Activated CD4-positive, alpha-beta T cell treated with anti-CD3 and anti-CD28 coated beads, Interleukin-2, amount 10 ng/mL, durations not matched to agents 7 days and 5 days (primary cell): ENCODE measurements at places on chromosomes 12 and 14.

GRCh38 chr12:119229837-119230236 is 51.1 kb downstream of the HSPB8 start:
- DNase-seq = no peak
- H3K27me3 ChIP-seq = no peaks in the 10 kb centered on the region
- no peaks in the 10 kb centered on the region for H3K4me1 ChIP-seq
- H3K4me3 ChIP-seq = no peak overlapping the region
- no peaks in the 10 kb centered on the region for H3K36me3 ChIP-seq
- H3K27ac ChIP-seq = no peak overlapping the region

- H3K27me3 ChIP-seq = no peaks in the 10 kb centered on the region
- H3K36me3 ChIP-seq = no peaks in the 10 kb centered on the region
- no peak overlapping the region for H3K27ac ChIP-seq
- H3K4me1 ChIP-seq = no peaks in the 10 kb centered on the region
- H3K4me3 ChIP-seq = no peak overlapping the region
- peak; percentile 57 for DNase-seq
These were observed 62.3 kb downstream of the BEGAIN start for GRCh38 chr14:100524933-100525243.

GRCh38 chr12:4849795-4850345 is 59.8 kb upstream of the KCNA1 start:
- H3K27me3 ChIP-seq = peaks cover 9% of the 10 kb centered on the region
- no peaks in the 10 kb centered on the region for H3K4me1 ChIP-seq
- no peak for DNase-seq
- H3K4me3 ChIP-seq = no peak overlapping the region
- H3K36me3 ChIP-seq = no peaks in the 10 kb centered on the region

DNA sequence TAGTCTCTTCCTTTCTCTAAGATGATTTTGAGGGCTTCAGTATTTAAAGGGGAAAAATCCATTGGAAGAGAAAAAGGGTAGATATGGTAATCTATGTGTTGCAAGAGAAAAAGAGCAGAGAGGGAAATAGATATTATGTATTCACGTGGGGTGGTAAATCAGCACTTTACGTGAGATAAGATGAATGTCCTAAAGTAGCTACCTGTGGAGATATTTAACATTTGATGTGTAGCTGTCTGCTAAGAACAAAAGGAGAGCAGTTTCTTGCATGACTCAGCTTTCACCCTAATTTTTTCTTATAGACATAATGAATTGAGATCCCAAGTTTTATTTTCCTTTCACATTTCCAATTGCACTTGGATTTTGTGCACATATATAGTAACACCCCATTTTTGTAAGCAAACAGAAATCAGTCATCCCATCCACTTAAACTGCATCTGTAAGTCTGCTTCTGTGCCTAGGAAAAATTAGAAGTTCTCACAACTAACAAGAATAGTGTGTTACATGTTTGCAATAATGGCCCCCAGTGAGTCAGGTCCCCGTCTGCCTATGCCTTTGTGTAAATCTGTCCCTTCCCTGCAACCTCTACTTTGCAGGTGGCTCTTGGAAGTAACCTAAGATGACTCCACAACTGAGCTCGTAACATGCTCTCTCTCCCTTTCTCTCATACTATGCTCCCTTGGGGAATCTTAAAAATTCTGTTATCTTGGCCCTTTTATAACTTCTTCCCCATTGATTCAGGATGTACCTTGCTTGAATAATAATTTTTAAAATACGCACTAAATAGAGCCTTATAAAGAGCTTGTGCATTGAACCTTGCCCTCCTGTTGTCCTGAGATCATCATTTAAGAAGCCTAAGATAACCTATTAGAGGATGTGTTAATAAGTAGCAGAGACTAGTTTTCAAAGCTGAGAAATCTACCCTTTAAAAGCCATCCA is 3.7 kb downstream of the TMTC3 start:
- no peak overlapping the region for H3K4me3 ChIP-seq
- no peaks in the 10 kb centered on the region for H3K27me3 ChIP-seq
- H3K36me3 ChIP-seq = peaks cover 7% of the 10 kb centered on the region
- H3K4me1 ChIP-seq = peaks cover 25% of the 10 kb centered on the region
- DNase-seq = no peak

- H3K27me3 ChIP-seq = no peaks in the 10 kb centered on the region
- no peak overlapping the region for H3K4me3 ChIP-seq
These were observed 29.4 kb downstream of the RBMS2 start for GRCh38 chr12:56551070-56551469.

DNA sequence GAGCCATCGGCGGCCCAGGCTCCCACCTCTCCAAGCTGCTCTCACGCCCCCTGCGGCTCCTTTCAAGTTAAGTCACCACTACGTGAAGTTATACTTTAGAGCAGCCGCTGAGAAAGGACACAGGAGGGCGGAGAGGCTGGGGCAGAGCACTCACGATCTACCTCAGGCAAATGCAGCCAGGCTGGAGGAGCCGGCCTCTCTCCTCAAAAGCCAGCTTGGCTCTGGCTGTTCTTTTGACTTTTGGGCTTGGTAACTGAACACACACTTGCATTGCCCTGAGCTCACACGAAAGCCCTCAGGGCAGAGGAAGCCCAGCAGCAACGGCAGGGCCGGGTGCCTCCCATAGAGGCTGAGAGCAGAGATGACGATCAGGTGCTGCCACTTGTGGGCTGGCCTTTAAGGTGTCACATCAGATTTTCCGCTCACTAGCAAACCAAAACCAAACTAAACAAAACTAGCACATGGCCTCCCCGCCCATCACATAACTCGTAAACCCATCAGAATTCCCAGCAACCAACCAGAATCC is 75.2 kb downstream of the PITPNM2 start:
- peak overlapping the region; percentile 91 for H3K27ac ChIP-seq
- H3K4me3 ChIP-seq = peak overlapping the region; percentile 79
- peaks cover 2% of the 10 kb centered on the region for H3K36me3 ChIP-seq
- no peaks in the 10 kb centered on the region for H3K27me3 ChIP-seq

DNA sequence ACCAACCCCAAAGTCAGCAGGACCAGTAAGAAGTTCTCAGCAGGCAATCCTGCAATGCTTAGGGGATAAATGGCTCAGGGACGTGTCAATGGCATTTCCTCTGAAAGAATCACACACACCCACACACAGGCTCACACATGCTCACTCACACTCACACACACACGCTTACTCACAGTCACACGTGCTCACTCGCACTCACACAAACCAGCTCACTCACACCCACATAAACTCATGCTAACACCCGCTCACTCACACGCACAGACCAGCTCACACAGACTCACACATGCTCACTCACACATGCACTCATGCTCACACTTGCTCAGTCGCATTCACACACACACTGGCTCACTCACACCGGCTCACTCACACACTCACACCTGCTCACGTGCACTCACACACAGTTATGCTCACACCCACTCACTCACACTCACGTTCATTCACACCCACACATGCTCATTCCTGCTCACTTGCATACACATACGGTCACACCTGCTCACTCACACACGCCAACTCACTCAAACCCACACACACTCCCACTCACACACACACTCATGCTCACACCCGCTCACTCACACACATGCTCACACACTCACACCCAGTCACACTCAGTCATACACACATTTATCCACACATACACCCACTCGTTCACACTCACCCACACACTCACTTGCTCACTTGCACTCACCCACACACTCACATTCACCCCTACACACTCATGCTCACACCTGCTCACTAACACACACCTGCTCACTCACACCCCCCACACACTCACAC is 436.8 kb downstream of the BCL11B start:
- H3K4me1 ChIP-seq = no peaks in the 10 kb centered on the region
- H3K36me3 ChIP-seq = no peaks in the 10 kb centered on the region
- no peak overlapping the region for H3K4me3 ChIP-seq
- no peak for DNase-seq
- H3K27me3 ChIP-seq = no peaks in the 10 kb centered on the region

GRCh38 chr12:42862055-42862454 is 272.5 kb upstream of the PRICKLE1 start:
- no peak for DNase-seq
- no peaks in the 10 kb centered on the region for H3K36me3 ChIP-seq
- H3K27me3 ChIP-seq = no peaks in the 10 kb centered on the region

GRCh38 chr12:61993734-61994345 is 266.4 kb upstream of the USP15 start:
- H3K27ac ChIP-seq = no peak overlapping the region
- H3K4me1 ChIP-seq = no peaks in the 10 kb centered on the region
- H3K4me3 ChIP-seq = no peak overlapping the region
- peak; percentile 18 for DNase-seq

DNA sequence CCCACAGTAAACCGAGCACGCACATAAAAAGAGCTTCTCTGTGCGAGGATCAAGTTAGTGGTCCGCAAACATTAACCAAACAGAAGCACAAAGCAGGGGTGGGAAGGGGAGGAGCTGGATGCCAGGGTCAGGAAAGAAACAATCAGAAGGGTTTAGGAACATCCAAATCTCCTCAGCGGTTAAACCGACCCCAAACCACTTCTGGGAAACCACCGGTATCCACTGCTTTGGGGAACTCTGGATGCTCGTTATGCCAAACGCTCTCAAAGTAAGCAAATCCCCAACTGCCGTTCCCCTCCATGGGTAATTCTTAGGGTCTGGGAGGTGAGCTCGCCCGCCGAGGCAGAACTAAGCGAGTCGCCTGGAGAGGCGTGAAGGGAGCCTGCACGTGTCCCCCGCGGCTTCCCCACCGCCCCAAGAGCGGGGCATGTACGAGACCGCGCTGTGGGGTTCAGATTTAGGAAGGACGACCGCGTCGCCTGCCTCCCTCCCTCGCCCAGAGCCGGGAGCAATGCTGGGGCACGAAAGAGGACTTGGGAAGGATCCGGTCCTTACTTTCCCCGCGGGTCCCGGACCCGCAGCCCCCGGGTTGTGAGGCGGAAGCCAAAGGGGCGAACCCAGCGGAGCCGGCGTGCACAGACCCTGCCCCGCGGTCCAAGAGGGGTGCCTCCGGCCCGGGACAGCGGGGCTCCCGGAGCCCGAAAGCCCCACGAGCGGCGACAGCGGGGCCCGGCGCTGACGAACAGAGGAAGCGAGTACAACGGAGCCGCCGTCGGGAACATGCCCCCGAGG is 711 bp downstream of the SBNO1 start:
- peak overlapping the region; percentile 85 for H3K27ac ChIP-seq
- no peaks in the 10 kb centered on the region for H3K27me3 ChIP-seq
- H3K36me3 ChIP-seq = no peaks in the 10 kb centered on the region
- DNase-seq = peak; percentile 36
- H3K4me3 ChIP-seq = peak overlapping the region; percentile 83

GRCh38 chr12:56880125-56880992 is 53.8 kb downstream of the SDR9C7 start:
- H3K36me3 ChIP-seq = no peaks in the 10 kb centered on the region
- no peak for DNase-seq
- no peaks in the 10 kb centered on the region for H3K4me1 ChIP-seq
- no peak overlapping the region for H3K4me3 ChIP-seq
- peaks cover 7% of the 10 kb centered on the region for H3K27me3 ChIP-seq

GRCh38 chr12:67034110-67034879 is 234.9 kb upstream of the CAND1 start:
- no peaks in the 10 kb centered on the region for H3K36me3 ChIP-seq
- H3K27ac ChIP-seq = no peak overlapping the region
- H3K4me3 ChIP-seq = no peak overlapping the region
- H3K4me1 ChIP-seq = no peaks in the 10 kb centered on the region
- H3K27me3 ChIP-seq = no peaks in the 10 kb centered on the region

DNA sequence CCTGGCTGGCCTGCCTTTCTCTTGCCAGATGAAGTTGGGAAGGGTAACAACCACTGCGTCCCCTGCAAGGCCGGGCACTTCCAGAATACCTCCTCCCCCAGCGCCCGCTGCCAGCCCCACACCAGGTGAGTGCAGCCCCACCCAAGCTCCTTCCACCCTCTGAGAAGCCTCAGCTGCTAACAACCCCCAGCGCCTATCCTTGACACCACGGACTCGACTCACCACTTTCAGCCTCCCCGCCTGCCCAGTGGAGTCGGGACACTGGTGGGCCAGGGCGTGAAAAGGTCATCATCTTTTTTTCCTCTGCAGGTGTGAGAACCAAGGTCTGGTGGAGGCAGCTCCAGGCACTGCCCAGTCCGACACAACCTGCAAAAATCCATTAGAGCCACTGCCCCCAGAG is 2.1 kb downstream of the LTBR start:
- peaks cover 32% of the 10 kb centered on the region for H3K27me3 ChIP-seq
- no peak overlapping the region for H3K4me3 ChIP-seq
- DNase-seq = no peak
- H3K4me1 ChIP-seq = no peaks in the 10 kb centered on the region

GRCh38 chr12:15546102-15546701 is 223.9 kb downstream of the PTPRO start:
- DNase-seq = peak; percentile 67
- H3K4me3 ChIP-seq = peak overlapping the region; percentile 40
- peaks cover 56% of the 10 kb centered on the region for H3K4me1 ChIP-seq
- H3K36me3 ChIP-seq = peaks cover 52% of the 10 kb centered on the region
- peak overlapping the region; percentile 97 for H3K27ac ChIP-seq

DNA sequence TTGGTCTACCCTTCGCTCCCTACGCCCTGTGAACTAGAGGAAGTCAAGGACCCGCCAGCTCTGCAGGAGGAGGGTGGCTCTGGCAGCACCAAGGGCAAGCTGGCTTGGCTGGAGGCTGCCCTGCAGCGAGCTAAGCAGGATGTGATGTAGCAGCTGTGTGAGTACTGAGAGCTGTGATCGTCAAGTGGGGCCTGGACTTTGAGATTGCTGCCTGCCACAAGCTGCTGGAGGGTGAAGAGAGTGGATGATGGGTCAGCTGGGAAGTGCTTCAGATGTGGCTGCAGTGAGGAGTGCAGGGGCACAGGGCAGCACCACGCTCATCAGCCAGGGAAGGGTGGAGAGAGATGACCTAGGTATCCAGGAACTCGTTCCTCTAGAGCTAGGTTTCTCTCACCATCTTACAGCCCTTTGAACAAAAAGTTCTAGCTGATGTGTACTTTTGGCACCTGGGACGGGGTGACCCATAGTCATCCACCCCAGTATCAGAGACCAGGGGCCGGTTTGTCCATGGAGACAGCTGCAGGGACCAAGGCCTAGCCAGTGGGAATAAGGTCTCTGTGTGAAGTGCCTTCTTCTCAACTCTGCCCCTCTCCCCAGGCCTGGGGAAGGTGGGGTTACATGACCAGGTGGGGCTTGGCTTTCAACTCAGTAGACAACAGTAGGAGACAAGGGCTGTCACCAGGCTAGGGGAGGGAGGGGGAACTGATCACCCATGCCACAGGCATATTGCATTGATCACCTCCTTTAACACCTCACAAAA is 3.2 kb downstream of the KRT86 start:
- peaks cover 49% of the 10 kb centered on the region for H3K27me3 ChIP-seq
- no peak overlapping the region for H3K4me3 ChIP-seq
- no peaks in the 10 kb centered on the region for H3K36me3 ChIP-seq
- DNase-seq = no peak
- peaks cover 11% of the 10 kb centered on the region for H3K4me1 ChIP-seq
